ENCODE measurements at places on chromosomes 16 and 17.

- DNase-seq = no peak
Observed at GRCh38 chr17:31144428-31144827, 49.7 kb downstream of the NF1 start.

- DNase-seq = no peak
Observed at GRCh38 chr17:56707312-56708219, 114.1 kb downstream of the NOG start.

DNA sequence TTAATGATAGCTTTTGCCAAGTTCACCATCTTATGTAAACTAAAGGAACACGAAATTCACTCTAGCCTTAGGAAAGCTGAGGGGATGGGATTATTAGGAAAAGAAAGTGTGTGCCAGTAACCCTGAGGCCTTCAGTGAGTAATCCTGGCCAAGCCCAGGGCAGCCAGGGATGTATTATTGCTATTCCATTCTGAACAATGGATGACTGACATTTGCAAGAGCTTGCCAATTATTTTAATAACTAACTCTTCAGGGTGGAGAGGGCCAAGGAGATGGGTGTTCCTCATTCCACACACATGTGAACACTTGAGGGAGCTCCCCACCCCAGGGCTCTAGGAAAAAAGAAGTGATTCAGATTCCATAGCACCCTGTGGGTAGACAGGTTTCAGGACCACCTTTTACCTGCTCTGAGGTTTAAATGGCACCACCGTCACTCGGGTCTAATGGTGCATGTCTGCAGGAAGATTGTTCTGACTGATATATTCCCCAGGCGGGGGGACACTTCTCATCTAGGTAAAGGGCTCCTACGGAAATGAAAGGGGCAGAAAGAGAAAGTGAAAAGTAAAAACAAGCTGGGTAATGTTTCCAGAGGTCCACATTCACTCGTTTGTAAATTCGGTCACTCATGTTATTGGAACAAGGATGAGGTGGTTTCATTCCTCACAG is 41.5 kb downstream of the TK2 start:
- DNase-seq = no peak

GRCh38 chr17:74546586-74546985 is 671 bp upstream of the CD300C start:
- DNase-seq = no peak

Measured in T-helper 9 cell (primary cell).